ENCODE measurements at places on chromosomes 2 and 18. TPM values are rescaled to one million over a fixed set of nuclear protein-coding genes. Genes with fewer than 3 reads are reported as not detected.

DNER gene
- total RNA-seq = not detected

FAM161A gene
- 8.1 TPM for total RNA-seq

KIF5C gene
- not detected for total RNA-seq

KIF1A gene
- under 0.01 TPM for total RNA-seq

MAP3K19 gene
- total RNA-seq = not detected

- no peak for DNase-seq
These were observed 412.1 kb downstream of the TSN start for GRCh38 chr2:122167515-122167914.

GRCh38 chr2:195779491-195779890 is 122.5 kb downstream of the SLC39A10 start:
- DNase-seq = no peak

- peak; percentile 14 for DNase-seq
These were observed 49.3 kb downstream of the GREB1 start for GRCh38 chr2:11582862-11583752.

DNA sequence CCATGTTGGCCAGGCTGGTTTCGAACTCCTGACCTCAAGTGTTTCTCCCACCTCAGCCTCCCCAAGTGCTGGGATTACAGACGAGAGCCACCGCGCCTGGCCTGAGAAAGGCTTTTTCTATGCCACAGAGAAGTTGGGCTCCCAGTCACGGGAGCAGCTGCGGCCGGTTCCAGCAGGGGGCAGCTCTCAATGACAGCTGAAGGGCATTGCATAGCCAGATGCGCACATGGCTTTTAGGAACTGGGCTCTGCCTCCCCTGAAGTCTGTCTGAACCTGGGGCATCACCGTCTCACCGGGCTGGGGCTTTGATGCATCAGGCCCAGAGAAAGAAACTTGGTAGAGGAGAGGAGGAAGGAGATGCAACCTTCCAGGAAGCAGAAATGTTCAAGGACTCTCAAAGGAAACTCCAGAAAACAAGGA is 84.2 kb upstream of the LAPTM4A start:
- DNase-seq = peak; percentile 67

GRCh38 chr2:177037569-177037968 is 175.0 kb upstream of the HNRNPA3 start:
- no peak for DNase-seq

- no peak for DNase-seq
These were observed 8.1 kb downstream of the MBP start for GRCh38 chr18:77124452-77124922.

GRCh38 chr18:33560686-33561370 is 17.2 kb upstream of the ASXL3 start:
- peak; percentile 74 for DNase-seq

GRCh38 chr2:100105678-100106054 is 36.7 kb downstream of the AFF3 start:
- no peak for DNase-seq

DNA sequence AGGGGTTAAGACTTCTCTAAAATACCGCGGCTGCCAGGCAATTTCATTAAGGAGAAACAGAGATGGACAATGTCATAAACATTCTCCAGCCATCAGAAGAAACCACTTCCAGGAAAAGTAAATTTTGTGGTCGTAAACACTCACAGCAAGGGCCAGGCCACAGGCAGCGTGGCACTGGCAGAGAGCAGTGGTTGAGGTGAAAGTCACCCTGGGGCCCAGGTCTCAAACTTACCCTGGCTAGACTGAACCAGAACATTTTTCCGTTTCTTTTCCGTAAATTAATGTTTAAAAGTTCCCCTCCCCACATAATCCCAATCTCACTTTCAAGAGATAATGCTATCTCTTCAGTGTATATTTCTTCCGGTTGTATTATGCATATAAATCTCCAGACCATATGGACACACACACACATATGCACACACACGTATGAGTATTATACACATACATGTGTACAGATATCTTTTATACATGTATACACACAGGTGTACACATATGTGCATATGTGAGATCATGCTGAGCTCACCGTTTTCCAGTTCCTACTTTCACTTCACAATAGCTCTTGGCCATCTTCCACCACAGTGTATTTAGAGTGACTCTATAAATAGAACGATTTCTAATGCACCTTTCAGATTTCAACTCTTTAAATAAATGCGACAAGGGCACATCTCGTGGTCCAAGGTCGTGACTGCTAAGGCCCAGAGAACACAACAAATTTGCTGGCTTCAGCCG is 90.1 kb downstream of the MALT1 start:
- no peak for DNase-seq

DNA sequence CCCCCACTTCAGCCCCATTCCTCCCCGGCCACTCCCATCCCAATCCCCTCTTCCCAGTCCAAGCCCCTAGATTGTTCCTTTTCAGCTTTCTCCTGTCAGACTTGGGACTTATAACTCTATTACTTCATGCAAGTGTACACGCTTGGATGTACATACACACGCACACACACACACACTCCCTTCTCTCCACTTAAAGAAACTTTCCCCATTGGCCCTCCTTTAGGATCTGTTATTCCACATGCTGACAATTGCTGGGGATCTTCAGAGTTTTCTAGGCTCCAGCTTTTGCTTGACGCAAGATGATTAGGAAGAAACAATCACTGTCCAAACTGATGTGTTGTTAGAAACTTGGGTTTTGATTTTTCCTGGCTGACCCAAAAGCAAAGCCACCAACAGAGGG is 75.4 kb downstream of the CDK15 start:
- peak; percentile 33 for DNase-seq

DNA sequence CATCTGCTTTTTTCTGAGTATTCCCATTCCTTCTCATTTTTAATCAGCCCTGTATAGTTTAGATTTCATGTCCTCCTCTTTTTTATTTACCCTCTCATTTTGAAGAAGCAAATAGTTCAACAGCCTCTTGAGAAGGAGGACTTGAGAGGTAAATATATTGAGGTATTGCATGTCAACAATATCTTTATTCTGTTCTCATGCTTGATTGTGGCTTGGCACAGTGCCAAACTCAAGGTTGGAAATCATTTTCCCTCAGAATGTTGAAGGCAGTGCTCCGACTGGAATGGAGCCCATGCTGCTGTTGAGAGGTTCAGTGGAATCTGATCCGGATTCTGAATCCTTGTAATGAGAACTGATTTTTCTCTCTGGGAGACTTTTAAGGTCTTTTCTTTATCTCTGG is 31.0 kb upstream of the GALNT3 start:
- DNase-seq = peak; percentile 34

DNA sequence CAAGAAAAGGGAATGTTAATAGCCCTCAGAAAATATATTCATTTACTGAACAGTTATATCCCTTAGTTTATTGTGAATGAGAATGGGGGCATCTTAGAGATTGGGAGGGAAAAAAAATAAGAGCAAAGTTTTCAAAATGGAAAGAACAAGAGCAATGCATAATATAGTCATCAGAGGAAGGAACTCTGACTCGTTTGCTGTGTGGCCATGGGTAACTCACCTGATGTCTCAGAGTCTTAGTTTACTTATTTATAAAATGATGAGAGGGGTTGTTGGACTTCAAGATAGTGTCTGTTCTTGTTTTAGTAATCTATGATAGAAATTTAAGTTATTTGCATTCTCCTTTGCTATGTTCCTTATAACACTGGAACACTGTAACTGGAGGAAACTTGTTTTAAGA is 70.7 kb downstream of the EML4 start:
- no peak for DNase-seq

DNA sequence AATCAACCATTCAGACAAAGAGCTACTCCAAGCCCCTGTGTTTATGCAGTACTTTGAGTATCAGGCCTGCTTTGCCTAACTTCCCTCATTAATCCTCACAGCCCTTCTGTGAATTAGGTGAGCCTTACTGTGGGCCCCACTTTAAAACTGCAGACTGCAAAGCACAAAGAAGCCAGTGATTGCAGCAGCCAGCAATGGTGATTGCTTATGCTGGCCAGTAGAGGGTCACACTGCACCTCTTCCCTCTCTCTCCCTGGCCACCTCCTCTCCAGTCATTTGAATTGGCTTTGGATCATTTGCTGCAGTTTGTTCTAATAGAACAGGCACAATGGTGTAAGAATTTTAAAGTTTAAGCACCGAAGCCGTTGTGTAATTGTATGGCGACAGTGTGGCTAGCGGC is 229.9 kb downstream of the AGPS start:
- DNase-seq = peak; percentile 42

DNA sequence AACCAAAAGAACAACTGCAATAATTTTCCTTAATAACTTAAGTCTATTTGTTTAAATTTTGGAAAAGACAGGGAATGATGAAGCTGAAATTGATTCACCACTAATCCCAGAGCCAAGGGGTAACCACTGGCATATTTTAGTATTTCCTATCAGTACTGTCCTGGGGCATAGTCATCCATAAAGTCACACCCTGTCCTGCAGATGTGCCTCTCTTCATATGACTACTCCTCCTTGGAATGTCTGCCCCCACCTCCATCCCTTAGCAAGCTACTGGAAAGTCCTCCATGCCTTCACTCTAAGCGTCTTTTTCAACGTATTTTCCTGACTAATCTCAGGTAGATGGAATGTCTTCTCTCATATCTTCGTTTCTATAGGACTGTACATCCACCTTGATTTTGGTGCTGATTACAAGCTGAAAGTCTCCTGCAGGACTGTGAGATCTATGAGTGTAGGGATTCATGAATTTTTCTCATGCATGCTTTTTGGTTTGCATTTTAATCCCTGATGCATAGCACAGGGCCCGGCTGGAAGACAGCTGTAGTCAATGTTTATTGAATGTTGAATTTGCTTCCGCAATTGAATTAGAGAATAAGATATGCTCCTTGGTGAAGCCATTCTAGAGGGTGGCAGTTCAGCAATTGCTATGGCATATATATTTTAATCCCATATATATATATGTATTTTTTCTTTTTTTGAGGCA is 85.6 kb downstream of the MOGAT1 start:
- peak; percentile 45 for DNase-seq

DNA sequence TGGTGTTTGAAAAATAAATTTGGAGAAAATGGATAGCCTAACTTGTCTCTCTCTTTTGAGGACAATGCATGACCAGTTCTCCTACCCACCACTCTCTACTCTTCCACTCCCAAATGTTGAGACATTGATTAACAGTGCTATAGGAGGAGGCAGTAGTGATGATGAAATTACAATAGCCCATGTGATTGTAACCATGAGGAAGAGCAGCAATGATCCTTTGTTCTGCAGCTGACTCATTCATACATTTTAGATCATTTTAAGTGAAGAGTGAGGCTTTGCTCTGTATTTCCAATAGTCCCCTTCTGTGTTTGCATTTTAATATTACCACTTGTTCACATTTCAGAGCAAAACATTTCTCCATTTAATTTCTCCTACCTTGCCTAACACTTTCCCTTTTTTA is 592.3 kb downstream of the THSD7B start:
- DNase-seq = no peak

DNA sequence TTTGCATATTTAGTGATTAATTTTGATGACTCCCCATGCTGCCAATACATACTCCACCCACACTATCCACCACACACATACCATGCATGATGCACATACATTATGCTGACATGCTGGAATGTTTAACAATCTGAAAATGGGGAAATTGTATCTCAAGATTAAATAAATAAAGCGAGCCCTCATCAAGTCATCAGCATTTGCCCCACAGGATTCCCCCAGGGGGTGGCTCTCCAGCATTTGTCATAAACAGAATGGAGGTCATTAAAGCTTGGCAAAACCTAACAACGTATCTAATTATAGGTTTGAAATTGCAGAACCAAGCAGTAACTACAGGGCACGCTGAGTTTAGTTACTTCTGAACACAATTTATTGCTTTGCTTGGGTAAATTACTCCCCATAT is 141.2 kb upstream of the TACR1 start:
- no peak for DNase-seq

DNA sequence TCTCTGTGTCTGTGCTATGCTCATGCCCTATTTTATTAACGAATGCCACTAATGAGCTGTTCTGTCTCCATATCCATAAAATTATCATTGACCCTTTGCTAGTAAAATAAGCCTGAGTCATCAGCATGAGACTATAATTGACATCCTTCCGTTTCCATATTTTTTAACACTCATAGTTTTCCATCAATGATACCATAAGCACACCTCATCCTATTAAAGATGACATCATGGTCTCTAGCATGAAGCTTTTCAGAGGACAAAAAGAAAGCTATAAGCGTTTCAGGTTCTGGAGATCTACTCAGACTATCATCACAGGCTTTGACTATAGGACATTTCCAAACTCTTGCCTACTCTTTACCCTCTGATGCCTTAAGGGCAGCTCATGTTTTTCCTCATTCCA is 1.2 kb upstream of the DSC2 start:
- no peak for DNase-seq

- DNase-seq = no peak
These were observed 44.2 kb downstream of the VSNL1 start for GRCh38 chr2:17584689-17585088.

- DNase-seq = peak; percentile 97
These were observed 96.3 kb upstream of the THUMPD2 start for GRCh38 chr2:39875182-39875913.
